ENCODE measurements at places on chromosomes 2 and 18. TPM values are rescaled to one million over a fixed set of nuclear protein-coding genes. Genes with fewer than 3 reads are reported as not detected.

The VWA3B gene
- not detected for total RNA-seq

The SERPINB11 gene
- total RNA-seq, result not detected

The IL36A gene
- not detected for total RNA-seq

The PLEK gene
- 30.0 TPM for total RNA-seq

The SH3RF3 gene
- total RNA-seq, result 20.4 TPM

GRCh38 chr2:191166111-191166755 is 15.4 kb upstream of the STAT4 start:
- no peak for DNase-seq

- peak; percentile 9 for DNase-seq
Observed at GRCh38 chr18:9726936-9727335, 18.8 kb downstream of the RAB31 start.

DNA sequence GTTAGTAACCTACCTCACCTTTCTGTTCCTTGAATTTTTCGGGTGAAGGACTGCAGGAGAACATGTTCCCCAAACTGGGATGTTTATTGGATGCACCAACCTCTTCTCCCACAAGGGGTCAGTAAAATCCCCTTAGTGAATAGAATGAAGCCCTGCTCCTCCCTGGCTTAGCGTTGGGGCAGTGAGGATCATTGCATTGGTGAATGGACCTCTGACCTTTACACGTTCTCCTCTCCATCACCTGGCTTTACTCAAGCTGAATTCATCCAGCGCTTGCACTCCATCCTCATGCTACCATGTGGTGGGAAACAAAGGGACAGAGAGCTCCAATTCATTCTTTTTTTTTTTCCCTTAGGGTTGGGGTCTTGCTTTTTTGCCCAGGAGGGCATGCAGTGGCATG is 157.2 kb downstream of the MIB1 start:
- no peak for DNase-seq

- DNase-seq, result no peak
Observed at GRCh38 chr2:53842891-53843290, 16.9 kb downstream of the GPR75 start.

GRCh38 chr2:224802407-224802806 is 86.2 kb upstream of the CCDC195 start:
- DNase-seq, result no peak

- DNase-seq, result no peak
Observed at GRCh38 chr2:122139739-122140420, 384.4 kb downstream of the TSN start.

DNA sequence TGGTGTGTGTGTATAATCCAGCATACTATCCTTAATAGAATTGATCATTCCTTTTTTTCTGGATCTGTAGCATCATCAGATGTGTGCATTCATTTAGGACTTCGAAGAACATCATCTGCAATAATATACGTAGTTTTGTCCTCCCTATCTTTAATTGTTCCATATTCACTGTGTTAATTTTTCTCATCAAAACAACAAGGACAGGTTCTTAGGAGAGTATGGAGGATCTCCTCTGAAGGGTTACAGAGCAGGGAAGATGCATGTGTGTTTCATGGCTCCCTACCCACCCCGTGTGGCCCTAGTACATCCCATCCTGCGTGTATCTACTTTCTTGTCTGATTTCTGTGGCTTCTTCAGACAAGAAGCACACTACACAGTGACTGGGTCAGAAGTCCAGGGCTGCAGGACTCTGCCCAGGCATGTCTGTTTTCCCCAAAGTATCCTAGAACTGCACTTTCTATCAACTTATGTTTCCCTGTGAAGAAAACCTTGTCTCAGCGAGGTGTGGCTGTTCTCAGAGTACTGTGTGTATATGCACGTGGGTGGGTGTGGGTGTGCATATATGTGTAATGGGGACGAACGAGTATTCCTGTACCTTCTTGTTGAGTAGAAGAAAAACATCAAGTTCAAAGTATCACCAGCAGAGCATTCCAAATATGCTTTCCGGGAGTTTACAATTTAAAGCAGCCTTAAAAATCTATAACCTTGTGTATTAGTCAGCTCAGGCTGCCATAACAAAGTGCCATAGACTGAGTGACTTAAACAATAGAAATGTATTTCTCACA is 220.4 kb upstream of the FOSL2 start:
- no peak for DNase-seq

- DNase-seq, result no peak
Observed at GRCh38 chr2:109475531-109476210, 138.1 kb downstream of the SEPTIN10 start.

- no peak for DNase-seq
Observed at GRCh38 chr2:130798472-130799218, 38.1 kb upstream of the ARHGEF4 start.

GRCh38 chr2:137947728-137948336 is 16.4 kb upstream of the HNMT start:
- no peak for DNase-seq

DNA sequence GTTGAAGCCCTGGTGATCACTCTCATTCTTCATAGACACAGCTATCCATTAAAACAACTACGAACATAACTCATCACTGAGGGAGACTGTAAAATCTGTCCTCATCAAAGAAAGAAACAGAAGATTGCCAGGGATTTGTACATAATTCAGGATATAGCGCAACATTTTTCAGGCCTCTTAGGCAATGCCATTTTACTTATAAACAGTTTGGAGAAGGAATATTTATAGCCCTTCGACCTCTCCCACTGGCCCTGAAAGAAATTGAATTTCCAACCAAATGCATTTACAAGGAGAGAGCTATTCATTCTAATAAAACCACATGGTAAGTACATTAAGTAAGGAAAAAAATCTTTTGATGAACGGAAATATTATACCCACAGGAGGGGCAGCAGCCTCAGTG is 295.0 kb downstream of the RAD51AP2 start:
- no peak for DNase-seq

- no peak for DNase-seq
Observed at GRCh38 chr2:64837925-64838641, 151.1 kb upstream of the SLC1A4 start.

DNA sequence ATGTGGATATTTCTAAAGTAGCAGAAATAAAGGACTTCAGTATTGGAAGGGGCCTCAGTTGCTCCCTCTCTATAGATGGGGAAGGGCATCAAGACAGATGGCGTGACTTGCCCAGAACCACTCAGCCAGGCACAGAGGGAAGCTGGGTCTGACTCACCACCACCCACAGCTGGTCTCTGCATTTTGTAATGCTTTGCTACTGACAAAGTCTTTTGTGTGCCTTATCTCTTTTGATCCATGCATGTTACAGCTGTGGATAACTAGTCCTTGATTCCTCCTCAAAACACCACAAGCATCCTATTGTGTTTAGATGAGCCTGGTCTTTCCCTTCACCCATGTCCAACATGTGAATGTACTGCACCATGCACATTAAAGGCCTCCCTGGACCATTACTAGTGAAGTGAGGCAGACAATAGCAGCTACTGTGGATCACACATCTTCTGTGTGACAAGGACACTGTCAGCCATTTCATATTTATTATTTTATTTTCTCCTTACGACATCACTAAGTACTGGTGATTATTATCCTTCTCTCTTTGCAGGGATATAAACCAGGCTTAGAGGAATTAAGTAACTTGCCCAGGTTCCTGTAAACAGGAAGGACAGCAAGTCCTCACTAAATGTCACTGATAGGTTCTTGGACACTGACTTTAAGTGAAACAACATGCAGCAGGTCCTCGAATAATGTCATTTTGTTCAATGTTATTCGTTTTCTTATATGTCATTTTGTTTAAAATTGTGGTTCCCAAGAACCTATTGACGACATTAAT is 29.6 kb upstream of the IL37 start:
- DNase-seq, result no peak

GRCh38 chr2:10738192-10738591 is 16.8 kb downstream of the ATP6V1C2 start:
- no peak for DNase-seq

DNA sequence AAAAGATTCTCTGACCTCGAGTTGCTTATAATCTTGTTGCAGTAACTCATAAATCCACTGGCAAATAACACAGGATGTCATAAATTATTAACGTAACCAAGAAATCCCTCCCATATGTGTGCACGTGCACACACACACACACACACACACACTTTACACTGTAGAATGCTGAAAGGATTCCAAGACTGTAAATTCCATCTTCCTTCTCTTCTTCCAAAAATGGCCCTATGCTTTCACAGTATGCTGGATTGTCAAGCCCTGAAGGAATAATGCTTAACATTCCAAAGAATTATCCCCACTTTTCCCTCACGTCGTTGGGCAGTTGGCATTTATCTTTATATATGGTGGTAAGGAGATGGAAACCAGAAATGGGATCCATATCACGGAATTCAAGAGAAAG is 117.5 kb upstream of the CRIM1 start:
- DNase-seq, result no peak

- DNase-seq, result no peak
Observed at GRCh38 chr2:145029873-145030272, 510.0 kb upstream of the ZEB2 start.

DNA sequence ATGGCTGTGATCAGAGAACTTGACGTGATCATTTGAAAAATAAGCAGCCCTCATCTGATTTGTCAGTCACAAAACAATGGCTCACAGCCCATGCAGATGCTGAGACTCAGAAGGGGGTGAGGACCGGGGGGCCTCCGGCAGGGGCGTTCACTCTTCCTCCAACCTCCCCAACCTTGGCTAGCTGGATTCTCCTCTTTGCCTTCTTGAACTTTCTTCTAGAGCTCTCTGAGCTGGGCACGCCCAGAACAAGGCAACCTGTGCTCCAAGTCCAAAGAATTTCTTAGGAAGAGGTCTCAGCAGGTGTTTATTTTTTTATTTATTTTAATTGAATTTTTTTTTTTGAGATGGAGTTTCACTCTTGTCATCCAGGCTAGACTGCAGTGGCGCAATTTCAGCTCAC is 16.4 kb downstream of the EDAR start:
- DNase-seq, result no peak

DNA sequence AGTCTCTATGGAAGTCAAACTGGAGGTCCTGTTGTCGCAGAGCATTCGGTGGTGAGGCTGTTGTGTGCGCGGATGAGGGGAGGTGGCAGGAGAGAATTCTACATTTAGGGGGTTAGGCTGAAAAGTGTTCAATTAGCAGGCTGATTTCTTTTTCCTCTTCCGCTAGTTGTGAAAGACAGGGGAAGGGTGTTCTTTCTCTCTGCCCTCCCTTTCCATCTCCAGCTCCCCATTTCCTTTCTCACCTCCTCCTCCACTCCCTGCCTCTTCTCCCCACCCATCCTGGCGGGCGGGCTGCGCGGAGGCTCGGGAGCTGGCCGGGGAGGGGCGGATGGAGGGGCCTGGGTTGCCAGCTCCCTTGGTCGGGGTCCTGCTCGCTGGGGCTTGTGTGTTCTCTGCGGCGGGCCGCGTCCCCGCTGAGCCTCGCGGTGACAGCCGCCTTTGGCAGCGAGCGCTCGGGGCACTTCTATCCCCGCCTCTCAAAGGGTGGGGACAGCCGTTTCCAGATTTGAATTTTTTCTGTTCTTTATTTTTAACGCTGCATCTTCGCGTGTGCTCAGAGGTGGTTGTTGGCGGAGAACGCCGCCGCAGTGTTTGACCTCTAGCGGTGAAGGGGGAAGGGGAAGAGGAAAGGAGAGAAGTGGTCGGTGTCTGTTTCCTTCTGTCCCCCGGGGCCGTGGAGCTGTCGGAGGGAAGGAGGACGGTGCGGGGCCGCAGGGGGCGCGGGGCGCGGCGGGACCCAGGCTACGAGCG is 3.6 kb downstream of the SOX11 start:
- no peak for DNase-seq

GRCh38 chr2:237271698-237272652 is 142.0 kb downstream of the COL6A3 start:
- DNase-seq, result no peak

GRCh38 chr18:57950542-57950941 is 93.5 kb upstream of the NEDD4L start:
- DNase-seq, result no peak

DNA sequence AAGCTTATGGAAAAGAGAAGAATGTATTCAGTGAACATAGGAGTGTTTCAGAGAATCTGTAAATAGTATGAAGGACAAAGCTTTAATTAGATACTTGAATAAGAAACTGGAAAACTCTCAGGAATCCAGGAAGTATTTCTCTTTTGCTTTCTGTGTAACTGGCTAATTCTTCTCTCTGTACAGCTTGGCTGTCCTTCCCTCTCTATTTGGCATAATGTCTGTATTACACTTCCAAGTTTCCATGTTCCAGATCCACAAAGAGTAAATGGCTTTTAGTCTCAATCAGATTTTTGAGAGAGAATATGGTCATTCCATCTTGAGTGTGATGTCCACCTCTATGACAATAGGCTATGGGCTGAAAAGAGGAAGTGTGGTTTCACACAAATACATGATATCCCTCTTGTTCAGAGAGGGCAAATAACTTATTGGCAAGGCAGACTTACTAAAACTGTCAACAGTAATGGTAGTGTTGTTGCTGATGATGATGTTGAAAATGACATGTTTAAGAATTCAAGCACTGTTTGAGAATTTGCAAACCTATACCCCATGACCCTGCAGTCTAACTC is 129.2 kb upstream of the ERBB4 start:
- no peak for DNase-seq

GRCh38 chr2:15714609-15715008 is 122.9 kb downstream of the DDX1 start:
- no peak for DNase-seq

- DNase-seq, result no peak
Observed at GRCh38 chr2:62920070-62920469, 130.6 kb upstream of the OTX1 start.

GRCh38 chr2:24632172-24632571 is 141.1 kb downstream of the NCOA1 start:
- DNase-seq, result no peak

Measured in mesenteric fat pad (tissue), 1 donor.